ENCODE measurements at places on chromosomes 3 and 15.

DNA sequence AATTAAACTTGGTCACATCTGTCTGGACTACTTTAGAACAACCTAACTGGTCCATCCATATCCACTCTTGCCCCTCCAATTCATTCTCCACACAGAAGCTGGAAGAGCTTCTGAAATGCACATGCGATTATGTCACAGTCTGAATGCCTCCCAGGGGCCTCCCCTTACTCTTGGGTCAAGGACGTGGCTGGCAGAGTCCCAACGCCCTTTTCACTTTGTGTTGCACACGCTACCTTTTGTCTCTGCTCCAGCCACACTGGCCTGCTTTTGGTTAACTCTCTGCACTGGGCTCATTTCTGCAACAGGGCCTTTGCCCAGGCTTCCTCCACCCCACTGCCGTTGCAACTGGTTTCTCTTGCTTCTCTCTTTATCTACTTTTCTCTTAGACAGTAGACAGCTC is 245.2 kb downstream of the IL20RB start:
- DNase-seq, result no peak

- no peak for DNase-seq
These were observed 144.8 kb downstream of the SMAD6 start for GRCh38 chr15:66846811-66847210.

DNA sequence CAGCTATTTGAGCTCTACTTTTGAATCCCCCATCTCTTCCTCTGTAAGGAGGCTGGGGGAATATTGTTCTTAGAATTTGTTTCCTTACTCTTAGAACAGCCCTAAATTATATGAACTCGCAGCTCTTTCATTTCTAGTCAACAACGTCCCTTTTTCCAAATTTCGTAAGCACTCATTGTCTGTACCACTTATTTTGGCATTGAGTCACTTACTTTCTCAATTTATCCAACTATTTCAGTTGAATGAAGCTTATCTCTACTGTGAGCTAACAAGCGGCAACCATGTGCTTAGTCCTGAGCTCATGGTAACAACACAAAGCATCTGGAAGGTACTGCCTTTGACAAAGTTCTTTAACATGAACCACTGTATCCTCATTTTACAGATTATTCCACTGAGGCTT is 191.1 kb downstream of the GREM1 start:
- no peak for DNase-seq

- DNase-seq, result no peak
These were observed 7.3 kb downstream of the FAM98B start for GRCh38 chr15:38461066-38461833.

- no peak for DNase-seq
These were observed 52.5 kb downstream of the IFT80 start for GRCh38 chr3:160346511-160346910.

GRCh38 chr3:57446318-57446841 is 97.8 kb downstream of the DNAH12 start:
- DNase-seq, result no peak

DNA sequence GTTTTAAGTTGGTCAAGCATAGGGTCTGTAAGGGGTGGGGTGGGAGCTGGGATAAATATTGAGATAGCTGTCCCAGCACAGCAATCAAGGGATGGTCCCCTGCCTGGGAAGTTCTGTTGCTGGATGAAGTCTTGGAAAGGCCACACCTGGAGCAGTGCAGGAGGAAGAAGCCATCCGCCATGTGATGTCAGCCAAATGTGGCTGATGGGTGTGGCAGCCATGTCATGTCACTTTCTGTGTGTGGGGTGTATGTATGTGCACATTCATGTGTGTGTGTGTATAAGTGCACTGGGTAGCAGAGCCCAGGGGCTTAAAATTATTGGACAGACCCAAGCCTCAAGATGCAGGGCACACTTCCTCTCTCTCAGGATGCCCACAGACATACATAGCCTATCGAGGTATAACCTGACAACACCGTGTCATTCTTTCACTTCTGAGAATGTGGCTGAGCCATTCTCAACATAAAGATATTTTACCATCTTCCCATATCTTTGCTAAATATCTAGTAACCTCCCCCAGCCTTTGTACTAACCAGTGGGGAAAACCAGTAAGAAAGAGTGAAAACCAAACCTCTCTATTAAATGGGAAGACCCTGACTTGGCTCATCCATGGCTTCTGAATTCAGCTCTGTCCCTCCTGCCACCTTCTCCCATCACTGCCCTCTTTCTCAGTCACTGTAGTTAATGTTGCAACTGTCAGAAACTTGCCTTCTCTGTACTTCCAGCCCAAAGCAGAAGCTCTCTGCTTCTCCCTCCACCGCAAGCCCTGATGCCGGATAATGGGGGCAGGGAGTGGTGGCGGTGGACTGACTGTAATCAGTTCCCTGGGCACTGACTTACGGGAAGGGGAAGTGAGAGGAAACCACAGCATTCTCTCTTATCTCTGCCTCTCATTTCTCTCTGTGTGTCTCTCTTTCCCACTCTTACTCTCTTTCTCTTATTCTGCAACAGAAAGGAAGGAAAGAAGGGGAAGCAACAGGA is 11.2 kb downstream of the TNFSF10 start:
- DNase-seq, result no peak

GRCh38 chr15:51335538-51336410 is 2.6 kb downstream of the CYP19A1 start:
- DNase-seq, result no peak

GRCh38 chr15:101536166-101536874 is 46.8 kb upstream of the PCSK6 start:
- no peak for DNase-seq

GRCh38 chr3:19931767-19932188 is 2.2 kb downstream of the EFHB start:
- no peak for DNase-seq

- no peak for DNase-seq
These were observed 87.1 kb downstream of the ANO10 start for GRCh38 chr3:43534675-43535074.

DNA sequence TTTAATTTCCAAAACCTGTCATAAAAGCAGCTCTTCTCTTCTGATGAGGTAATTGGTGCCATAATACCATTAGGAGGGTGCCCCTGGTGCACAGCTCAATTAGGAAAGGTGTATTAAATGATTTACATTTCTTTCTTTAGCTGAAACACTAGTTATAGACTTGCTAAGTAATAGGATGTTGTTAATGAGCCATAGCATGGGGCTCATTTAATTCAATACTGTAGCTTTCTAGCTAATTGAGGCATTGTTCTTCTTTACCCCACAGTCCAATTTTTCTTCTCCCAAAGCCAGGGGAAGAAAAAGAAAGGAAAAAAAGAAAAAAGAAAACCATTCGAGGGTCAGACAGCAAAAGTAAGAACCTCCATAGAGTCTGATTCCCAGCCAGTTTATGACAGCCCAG is 164.0 kb upstream of the HES1 start:
- no peak for DNase-seq

DNA sequence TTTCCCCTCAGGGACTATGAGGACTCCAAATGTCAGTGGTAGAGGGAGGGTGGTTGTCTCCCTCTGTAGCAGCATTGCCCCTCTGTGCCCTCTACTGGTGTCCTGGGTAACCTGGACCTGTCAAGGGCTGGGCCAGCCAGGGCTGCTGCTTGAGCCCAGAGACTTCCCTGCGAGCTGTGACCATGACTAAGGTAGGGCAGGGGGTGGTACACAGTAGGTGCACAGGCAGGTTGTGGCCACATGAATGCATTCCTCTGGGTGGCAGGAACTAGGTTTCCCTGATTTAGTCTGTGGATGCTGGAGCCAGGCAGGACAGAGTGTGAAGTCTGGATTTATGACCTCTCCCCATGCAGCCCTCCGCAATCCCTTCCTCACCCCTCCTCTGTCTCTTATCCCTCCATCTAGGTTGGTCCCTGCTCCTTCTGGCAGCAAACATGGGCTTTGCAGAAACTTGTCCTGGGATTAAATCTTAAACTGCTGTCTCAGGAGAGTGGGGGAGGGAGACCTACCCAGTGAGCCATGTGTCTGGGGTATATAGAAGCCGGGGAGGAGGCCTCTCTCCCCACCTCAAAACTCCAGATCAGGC is 8.7 kb upstream of the SEMA3F start:
- no peak for DNase-seq

DNA sequence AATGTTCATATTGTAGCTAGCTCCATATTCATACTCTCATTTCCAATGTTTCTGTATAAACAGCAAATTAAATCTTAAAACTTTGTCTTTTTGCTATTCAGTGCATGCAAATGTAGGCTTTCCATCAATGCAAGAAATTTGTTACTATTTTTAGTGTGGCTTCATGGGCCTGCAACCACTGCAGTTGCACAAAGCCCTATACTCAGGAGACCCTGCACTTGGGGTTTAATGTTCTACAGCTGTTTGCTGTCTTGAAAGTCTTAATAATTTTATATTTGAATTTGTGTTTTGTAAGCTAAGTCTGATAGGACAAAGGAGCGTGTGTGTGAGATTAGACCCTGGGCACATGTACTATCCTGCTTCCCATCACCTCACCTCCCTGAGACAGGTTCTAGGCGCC is 9.6 kb downstream of the PYDC2 start:
- DNase-seq, result no peak

DNA sequence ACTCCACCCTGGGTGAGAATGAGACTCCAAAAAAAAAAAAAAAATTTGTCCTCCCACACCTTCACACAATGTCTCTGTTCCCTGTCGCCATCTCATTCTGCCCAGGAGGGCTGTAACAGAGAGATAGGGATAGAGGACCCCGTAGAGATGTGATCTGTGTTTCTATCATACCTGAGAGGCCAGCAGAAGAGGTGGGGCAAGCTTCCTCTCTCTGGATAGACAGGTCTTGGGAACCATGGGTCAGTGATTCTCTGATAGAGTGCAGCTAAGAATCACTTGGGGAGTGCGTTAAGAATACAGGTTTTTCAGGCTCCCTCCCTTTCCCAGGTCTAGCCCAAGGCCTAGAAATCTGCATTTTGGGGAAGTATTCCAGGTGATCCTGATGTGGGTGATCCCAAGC is 8.3 kb downstream of the CA12 start:
- no peak for DNase-seq

DNA sequence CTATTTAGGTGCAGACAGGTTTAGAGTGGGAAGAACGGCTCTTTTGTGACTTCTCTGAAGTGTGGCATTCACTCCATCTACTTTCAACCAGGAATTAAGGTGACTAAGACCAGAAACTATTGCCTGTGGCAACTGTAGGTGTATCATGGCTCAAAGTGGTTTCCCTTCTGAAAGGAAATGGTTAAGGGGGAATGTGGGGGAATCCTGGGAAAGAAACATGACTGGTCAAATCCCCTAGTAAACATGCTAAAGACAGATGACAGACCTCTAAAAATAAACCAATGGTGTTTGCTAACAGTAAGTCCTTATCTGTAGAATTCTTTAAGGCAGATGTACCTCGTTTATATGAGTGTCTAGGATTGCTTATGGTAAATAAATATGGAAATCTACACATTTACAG is 56.9 kb downstream of the MEGF11 start:
- no peak for DNase-seq

DNA sequence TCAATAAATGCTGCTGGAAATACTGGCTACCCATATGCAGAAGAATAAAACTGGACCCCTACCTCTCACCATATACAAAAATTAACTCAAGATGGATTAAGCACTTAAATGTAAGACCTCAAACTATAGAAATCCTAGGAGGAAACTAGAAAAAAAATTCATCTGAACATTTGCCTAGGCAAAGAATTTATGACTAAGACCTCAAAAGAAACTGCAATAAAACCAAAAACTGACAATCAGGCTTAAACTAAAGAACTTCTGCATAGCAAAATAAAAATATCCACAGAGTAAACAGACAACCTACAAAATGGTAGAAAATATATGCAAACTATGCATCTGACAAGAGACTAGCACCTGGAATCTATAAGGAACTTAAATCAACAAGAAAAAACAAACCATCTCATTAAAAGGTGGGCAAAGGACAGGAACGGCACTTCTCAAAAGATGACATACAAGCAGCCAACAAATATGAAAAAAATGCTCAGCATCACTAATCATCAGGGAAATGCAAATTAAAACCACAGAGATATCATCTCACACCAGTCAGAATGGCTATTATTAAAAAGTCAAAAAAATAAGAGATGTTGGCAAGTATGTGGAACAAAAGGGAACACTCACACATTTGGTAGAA is 47.0 kb downstream of the MYO9A start:
- no peak for DNase-seq

DNA sequence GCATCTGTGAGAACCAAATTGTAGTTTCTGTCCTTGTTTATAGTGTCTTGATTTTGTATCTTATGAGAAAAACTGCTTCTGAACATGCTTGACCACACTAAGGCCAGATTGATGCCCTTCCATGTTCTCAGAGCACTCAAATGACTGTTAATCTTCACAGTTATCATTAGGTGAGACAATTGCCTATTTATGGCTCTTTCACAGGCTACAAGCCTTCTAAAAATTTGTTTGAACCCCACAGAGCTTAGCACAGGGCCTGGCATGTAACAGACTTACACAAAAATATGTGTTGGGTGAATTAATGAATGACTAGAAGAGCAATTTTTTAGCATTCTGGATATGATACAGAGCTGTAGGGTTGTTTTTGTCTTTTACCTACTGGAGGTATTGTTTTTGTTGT is 43.1 kb downstream of the BTLA start:
- DNase-seq, result no peak

- DNase-seq, result no peak
These were observed 33.6 kb downstream of the ABTB1 start for GRCh38 chr3:127706312-127706711.

DNA sequence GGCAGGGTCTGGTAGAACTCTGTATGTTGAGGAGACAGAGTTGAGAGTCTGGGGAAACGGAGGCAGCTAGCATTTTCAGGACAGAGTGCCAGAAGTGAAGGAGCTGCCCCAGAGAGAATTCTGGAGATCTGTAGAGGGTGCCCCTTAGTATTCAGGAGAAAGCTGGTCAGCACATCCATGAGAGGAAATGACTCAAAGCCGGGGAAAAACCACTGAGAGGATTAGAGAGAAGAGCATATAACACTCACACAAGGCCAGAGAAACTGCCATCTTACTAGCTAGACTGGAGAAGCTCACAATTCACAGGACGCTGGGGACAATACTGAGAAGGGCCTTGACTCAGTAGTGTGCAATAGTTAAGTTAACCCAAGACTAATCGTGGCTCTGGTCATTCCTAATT is 75.7 kb upstream of the DPPA4 start:
- no peak for DNase-seq

DNA sequence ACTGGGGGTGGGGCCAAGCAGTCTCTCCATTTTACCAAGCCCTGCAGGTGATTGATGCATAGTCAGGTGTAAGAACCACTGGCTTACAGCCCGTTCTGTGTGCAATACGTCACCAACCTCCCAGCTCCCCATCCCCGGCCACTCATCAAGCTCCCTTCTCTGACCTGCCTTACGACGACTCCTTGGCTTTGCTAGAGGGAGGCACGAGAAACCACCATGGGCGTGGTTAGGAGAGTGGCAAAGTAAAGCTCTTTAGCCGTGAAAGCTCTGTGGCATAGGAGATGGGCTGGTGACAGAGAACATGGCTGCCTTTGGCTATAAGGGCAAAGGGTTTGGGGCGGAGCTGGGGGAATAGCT is 109.1 kb downstream of the BDH1 start:
- no peak for DNase-seq

DNA sequence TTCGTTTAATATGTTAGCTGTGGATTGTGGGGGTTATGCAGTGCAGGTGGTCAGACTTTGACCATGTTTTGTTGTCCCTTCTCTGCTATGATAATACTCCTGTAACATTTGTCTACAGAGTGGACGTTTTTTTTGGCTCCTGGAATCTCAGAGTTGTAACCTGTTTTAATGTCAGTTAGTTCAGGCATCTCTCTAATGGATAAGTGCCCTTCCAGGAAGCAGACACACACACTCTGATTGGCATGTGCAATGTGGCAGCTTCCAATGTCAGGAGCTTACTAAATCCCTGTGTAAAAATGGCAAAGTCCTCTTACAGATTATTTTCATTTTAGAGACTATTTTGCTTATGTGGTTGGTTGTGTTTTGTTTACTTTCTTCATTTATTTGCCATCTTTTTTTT is 222.2 kb upstream of the ARPP21 start:
- DNase-seq, result no peak
